ENCODE measurements at places on chromosomes 1 and 21.

DNA sequence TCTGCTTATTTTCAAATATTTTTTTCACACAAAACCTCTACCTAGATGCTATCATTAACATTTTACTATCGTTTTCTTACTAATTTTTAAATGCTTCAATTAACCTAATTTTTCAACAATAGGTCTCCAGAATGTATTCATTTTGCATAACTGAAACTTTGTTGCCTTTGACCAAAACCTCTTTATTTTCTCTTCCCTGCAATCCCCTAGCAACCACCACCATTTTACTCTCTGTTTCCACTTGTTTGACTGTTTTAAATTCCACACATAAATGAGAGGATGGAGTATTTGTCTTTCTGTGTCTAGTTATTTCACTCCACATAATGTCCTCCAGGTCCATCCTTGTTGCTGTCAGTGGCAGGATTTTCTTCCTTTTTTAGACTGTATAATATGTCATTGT, 9.5 kb upstream of the F13B start:
- DNase-seq = no peak

DNA sequence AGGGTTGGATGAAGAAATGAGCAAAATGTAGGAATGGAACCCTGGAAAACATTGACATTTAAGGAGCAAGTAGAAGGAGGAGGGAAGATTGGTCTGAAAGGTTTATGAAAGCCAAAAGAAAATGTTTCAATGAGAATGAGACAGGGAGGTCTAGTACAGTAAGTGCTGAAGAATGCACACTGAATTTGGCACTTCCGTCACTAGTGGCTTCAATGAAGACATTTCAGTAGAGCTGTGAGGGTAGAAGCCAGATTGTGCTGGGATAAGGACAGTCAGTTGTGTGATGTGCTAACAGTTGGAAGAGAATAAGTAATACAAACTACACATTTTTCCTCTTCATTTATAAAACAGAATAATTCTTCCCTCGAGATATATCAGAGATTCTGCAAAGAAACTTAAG, 17.1 kb downstream of the THEM4 start:
- no peak for DNase-seq

DNA sequence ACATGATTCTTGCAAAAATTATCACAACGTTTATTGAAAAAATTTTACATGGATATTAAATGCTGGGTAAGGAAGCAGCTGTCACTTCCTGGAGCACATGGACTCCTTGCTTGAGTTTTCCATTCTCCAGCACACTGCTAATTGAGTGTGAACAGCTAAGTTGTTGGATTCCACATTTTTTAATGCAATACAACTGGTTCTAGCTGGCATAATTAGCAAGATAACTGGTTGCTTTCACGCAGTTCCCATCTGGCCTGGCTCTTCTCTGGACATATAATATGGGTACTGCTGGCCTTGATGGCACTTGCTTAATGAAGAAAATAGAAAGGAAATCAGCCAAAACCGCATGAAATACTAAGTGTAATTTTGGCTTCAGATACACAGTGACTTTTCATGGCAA, 26.6 kb downstream of the RGS21 start:
- DNase-seq = no peak

DNA sequence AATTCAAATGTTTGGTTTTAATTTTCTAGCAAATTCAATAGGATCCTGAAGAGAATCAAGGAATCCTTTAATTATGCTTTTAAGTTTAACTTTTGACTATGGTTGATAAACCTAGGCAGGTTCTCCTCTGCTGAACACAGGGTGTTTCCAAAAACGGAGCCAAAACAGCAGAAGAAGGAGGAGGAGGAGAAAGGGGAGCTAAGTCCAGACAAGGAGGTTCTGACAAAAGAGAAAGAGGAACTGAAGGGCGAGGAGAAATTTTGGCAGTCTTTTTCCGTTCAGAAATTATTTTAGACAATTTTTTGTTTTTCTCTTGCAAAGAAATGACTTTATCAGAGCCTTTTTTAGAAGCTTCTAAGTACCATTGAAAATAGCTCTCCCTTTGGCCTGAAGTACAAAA, 33.2 kb upstream of the FNBP1L start:
- DNase-seq = no peak

- DNase-seq = no peak
Measured at GRCh38 chr1:211713231-211713630, 37.8 kb upstream of the NEK2 start.

DNA sequence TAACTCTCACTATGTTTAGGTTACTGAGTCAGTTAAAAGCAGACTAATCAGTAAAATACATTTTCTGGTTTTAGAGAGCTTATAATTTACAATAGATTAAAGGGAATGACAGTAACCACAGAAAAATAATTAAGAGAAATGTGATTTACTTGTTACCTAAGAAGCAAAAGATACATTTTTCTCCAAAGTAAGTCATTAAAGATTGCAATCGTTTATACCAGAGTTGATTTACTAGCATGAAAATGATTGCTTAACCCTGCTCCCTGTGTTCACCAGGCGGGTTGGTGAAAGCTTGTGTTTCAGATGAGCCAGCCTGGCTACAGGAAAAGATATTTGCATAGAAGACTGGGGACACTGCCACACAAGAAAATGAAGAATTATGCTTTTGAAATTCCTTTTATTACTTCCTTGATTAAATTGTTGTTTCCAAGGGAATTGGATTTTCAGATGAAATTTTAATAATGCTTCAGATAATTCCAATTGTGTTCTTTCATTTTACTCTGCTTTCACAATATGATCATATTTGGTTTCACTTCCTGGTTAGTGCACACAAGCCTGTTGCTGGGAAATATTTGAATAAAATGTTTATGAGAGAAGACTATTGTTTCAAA, 27.9 kb downstream of the LRRC8B start:
- DNase-seq = no peak

GRCh38 chr1:113109908-113110554, 37.0 kb downstream of the LRIG2 start:
- no peak for DNase-seq

DNA sequence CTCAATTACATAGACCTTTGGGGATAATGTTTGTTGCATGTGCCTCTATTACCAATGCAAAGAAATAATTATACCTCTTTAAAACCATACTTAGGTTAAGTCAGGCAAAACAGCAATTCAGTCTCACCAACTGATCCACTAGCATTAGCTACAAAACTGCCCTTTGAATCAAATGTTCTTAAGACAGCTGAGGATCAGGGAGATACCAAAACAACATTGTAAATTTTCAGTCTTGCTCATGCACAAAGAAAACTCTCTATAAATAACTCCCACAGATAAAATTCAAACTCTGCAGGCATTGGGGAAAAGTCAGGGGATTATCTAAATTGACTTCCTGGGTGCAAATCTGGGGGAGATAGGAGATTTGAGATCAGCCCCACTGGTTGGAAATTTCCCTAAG, 100.9 kb upstream of the DPT start:
- DNase-seq = no peak

DNA sequence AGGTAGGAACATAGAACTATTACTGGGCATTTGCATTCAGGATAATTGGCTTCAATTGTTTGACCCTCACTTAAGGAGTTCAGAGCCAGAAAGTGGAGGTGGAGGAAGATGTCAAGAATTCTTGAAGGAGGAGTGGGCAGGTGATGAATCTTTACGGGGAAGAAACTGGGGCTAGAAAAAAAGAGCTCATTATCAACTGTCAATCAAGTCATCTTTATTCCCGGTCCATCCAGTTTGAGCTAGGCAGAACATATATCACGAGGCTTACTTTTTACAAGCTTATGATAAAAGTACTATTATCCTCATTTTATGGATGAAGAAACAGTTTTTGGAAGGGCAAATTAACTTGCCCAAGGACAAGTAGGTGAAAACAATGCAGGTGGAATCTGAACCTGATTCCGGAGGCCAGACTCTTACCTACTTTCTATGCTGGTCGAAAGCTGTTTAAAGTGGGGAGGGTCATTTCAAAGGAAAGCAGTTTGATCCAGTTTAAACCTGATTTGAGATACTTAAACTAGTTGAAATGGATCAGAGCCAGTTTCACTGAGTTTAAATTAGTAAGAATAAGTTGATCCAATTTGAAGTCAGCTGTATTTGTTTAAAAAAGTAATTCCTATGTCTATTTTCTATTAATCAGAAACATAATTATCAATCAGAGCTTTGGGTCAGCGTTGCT, 13.3 kb upstream of the NBL1 start:
- DNase-seq = no peak

DNA sequence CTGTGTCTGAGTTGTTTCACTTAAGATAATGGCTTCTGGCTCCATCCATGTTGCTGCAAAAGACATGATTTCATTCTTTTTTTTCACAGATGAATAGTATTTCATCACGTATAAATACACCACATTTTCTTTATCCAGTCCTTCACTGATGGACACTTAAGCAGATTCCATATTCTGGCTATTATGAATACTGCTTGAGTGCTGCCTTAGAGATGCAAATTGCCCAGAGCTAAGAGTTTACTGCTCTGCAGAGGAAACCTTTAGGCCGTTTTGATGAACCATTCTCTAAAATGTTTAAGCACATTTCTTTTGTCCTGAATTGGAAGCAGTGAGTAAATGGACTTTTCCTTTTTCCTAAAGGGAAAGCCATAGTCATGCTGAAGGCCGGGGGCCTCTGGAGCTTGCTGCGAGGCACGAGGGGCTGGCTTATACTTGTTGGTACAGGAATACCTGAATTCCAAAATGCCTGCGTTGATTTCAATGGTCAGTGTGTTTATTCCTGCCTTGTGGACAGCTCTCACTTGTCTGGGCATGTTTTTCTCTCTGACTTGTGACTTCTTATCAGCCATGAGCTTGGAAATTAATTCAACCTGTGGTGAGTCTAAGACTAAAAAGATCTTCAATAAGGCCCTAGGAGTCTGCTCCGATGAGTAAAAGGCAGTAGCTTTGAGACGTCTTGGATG, 201.0 kb upstream of the MAP1LC3C start:
- no peak for DNase-seq

DNA sequence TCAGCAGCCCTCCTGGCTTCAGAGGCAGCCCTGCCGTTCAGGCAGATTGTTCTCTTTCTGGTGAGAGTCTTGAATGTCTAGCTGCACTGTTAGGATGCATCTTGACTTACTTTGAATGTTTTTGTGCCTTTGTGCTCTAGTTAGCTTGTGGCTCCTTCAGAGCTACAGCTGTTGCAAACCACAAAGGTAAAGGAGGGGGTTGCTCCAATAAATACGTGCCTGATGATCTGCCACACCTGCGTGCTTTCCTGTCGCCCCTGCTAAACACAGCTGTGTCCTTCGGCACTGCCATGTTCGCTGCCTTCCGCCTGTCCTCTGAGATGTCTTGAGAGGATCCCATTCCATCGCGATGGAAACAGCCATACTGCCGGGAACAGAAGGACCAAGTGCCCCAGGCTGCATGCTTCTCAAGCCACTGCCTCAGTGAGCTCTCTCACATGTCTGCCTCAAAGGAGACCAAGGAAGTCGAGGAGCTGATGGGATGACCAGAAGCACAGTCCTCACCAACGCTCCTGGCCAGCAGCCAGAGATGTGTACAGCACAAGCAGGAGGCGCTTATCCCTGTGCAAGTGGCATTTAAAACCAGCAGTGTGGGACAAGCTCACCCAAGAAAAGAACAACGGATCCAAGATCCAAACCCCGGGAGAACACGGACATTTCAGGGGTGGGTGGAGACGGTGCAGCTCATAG, 12.0 kb upstream of the SMIM12 start:
- no peak for DNase-seq

GRCh38 chr1:5740865-5741860, 251.1 kb downstream of the NPHP4 start:
- DNase-seq = no peak

DNA sequence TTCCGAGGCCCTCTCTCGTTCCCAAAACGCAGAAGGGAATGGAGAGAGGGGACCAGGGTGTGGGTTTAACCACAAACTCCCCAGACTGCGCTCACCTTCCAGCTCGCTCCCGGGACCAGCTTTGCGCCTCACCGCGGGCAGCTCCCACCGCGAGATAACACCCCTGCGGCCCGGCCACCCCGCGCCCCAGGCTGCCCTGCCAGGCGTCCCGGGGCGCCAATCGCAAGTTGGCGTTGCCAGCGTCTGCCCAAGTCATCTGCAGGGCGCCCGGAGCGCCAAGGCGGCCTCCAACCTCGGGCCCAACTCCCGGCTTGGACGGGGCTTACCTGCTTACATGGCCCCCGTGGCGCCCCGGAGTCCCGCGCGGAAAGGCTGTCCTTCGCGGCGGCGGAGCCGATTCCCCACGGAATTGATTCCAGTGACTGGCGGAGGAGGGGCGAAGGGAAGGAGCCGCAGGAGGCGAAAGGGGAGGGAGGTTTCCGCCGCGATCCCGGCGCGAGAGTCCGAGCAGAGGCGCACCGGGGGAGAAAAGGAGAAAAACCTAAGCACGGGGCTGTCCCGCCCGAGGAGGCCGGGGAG, 456 bp downstream of the PTPN14 start:
- no peak for DNase-seq

DNA sequence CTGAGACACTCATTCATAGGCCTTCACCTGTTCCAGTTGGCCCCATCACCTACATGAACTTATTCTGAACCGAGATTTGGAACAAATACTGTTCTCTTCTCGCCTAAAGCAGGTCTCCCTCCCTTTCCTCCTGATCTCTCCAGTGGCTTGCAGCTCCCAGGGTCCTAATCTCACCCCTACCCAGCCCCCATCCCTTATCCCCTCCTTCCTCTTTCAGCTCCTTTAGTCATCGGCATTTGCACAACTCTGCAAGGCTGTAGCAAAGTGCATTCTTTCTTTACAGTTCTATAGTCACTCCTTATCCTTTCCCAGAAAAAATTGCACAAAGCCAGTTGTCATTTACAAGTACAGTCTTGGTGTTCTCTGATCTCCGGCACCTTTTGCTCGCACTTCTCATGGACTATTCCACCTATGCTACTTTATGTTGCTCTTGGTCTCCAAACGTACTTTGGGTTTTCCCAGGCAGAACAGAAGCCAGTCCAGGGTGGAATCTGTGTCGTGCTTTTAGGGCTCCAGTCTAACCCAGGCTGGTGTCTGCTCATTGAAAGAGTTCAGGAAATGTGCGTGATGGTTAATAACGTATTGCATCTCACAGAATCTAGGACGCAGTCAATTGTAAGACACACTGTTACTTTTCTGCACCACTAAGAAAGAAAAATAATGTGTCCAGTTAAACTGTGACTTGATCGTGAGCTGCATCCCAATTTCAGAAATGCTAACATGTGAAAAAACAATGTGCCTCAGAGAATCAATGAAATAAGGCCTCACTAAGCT, 965 bp downstream of the ABCA4 start:
- no peak for DNase-seq

DNA sequence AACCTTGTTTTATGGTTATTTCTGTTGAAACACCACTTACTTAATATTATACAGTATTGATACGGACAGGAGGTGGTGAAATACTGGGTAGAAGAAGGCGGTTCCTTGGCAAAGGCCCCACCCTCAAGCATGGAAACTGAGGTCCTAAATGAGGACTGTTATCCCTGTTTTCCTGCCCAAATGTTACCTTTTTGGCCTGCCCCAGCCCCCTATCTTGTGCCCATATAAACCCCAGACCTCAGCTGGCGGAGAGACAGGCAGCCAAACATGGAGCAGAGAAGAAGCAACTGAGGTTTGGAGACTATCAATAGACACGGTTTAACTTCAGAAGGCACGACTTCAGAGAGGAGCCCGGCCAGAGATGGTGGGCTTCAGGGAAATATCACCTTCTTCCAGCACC, 640.1 kb downstream of the PTPRU start:
- no peak for DNase-seq

GRCh38 chr1:238558156-238558555, 667.4 kb upstream of the ZP4 start:
- no peak for DNase-seq

GRCh38 chr1:167268347-167268787, 47.7 kb downstream of the POU2F1 start:
- DNase-seq = no peak

- DNase-seq = no peak
Measured at GRCh38 chr1:219954736-219955421, 26.5 kb upstream of the SLC30A10 start.
